Fibroblast of skin of left quadriceps (primary cell): ENCODE measurements at places on chromosomes 6 and 20.
A peak's percentile ranks its signal among the peaks of the same experiment; 100 is the strongest.

DNA sequence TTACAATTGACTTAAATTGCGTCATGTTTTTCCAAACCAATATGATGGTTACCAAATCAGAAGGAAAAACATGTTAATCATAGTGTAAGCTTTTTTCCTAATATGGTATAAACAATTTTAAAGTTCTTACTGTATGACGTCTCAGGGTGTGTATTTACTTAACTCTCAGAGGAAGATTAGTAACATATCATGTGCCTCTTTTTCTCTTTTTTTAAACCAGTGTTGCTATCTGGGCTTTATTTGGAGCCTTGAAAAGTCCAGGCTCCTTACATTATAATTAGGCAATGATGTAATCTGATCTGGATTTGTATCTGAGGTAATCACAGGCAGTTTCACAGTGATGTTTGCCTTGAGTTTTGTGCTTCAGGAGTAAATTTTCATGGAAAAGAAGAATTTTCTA, 20.4 kb upstream of the RAB23 start:
- peak; percentile 92 for DNase-seq

GRCh38 chr20:50520222-50520880, 10.2 kb downstream of the PTPN1 start:
- no peak for DNase-seq

DNA sequence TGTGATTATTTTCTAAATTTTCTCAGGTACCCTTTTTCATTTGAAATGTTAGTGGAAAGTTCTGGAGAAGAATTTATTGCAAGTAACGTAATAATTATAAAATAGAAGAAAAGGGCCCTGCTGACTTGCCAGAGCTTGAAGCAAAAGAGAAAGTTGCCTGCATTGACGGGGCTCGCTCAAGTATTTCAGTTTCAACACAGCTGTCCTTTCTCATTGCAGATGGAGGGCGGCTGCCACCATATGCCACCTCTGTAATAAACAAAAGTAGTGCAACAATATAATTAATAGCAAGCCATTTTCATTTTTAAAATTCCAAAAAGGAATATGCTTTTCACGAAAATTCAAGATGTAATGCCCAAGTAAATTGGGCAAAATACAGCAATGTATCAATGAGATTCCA, 246.2 kb downstream of the PACRG start:
- no peak for DNase-seq

- no peak for DNase-seq
These were observed 90.4 kb downstream of the MAP3K7 start for GRCh38 chr6:90496258-90497016.

- no peak for DNase-seq
These were observed 309.4 kb upstream of the MAN1A1 start for GRCh38 chr6:119658917-119659316.

GRCh38 chr6:5138995-5139827, 54.1 kb downstream of the PPP1R3G start:
- DNase-seq: no peak

DNA sequence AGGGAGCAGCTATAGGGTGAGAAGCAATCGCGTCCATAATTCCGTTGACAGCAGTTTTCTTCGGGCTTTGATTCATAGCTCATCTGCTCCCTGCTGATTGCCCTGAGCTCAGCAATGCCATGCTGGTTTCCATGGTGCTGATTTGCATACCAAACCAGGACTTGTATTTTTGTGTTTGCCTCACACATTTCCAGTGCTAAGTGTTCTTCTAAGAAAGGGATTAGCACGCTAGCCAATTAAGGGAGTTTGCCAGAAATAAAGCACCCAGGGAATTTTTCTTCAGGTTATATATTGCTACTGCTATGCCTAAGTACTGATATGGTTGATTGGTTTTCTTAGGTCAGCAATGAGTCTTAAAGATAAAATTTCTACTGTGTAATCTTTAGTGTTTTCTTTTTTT, 177.6 kb downstream of the PLCB1 start:
- no peak for DNase-seq

DNA sequence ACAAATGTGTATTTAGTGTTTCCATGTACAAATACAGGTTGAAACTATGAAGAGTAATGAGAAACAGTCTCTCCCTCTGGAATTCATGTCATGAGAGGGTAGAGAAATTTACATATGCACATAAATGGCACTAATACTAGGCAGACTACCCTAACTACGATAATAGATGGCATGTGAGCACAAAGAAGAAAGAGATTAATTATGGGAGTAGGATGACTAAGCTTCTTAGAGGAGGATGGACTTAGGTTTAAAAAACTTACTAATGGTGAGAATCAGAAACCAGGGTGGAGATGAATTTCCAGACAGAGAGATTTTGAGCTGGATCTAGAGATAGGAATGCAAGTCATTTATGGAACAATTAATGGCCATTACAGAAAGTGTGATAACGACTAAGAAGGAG, 225.3 kb upstream of the HTR1E start:
- no peak for DNase-seq

DNA sequence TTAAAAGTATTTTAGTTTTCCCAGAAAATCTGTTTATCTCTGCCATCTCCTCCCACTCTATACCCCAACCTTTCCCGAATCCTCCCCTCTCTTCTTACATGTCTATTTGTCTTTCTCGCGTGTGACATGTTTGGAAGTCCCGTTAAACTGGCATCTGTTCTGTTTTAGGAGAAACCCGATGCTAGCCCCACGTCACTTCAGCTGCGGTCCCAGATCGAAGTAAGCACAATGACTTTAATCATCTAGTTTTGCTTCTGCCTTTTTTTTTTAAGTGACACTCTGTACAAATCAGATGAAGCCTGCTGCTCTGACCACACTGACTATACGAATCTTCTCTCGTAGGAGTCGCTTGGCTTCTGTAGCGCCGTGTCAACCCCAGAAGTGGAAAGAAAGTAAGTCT, 97.4 kb downstream of the SASH1 start:
- no peak for DNase-seq

DNA sequence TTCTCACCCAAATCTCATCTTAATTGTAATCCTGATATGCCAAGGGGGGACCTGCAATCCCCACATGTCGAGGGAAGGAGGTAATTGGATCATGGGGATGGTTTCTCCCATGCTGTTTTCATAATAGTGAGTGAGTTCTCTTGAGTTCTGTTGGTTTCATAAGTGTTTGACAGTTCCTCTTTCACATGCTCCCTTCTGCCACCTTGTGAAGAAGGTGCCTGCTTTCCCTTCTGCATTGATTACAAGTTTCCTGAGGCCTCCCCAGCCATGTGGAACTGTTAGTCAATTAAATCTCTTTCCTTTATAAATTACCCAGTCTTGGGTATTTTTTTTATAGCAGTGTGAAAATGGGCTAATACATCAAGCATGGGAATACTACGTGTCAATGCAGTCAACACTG, 925.0 kb upstream of the MAN1A1 start:
- DNase-seq: no peak

- no peak for DNase-seq
These were observed 140.9 kb downstream of the DLL1 start for GRCh38 chr6:170149681-170150589.

- no peak for DNase-seq
These were observed 5.6 kb downstream of the CYP24A1 start for GRCh38 chr20:54167909-54168872.

- DNase-seq: no peak
These were observed 38.6 kb upstream of the GMPR start for GRCh38 chr6:16199804-16200203.

GRCh38 chr20:22746957-22747356, 162.6 kb upstream of the FOXA2 start:
- no peak for DNase-seq

- DNase-seq: no peak
These were observed 331 bp upstream of the UFL1 start for GRCh38 chr6:96521306-96521643.

DNA sequence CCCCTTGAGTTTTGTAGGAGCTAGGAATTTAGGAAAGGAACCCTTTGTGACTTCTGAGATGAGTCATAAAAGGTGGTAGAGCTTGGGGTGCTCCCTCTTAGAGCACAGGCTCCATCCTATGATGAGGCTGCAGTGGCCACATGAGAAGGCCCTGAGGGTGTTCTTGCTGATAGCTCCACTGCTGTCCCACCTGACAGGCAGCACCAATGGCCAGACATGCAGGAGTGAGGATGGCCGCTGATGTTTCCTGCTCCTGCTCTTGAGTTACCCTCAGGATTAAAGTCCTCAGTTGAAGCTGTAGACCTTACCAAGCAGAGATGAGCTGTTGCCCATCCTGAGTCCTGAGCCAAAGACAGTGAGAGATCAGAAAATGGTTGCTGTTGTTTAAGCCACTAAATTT, 512.1 kb downstream of the CDH26 start:
- DNase-seq: no peak

DNA sequence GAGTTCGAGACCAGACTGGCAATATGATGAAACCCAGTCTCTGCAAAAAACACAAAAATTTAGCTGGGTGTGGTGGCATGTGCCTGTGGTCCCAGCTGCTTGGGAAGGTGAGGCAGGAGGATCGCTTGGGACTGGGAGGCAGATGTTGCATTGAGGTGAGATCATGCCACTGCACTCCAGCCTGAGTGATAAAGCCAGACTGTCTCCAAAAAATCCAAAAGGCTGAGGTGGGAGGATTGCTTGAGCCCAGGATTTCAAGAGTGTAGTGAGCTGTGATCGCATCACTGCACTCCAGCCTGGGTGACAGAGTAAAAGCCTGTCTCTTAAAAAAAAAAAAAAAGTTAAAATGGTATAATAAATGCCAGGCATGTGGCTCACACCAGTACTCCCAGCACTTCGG, 1.3 kb upstream of the PTCRA start:
- no peak for DNase-seq

DNA sequence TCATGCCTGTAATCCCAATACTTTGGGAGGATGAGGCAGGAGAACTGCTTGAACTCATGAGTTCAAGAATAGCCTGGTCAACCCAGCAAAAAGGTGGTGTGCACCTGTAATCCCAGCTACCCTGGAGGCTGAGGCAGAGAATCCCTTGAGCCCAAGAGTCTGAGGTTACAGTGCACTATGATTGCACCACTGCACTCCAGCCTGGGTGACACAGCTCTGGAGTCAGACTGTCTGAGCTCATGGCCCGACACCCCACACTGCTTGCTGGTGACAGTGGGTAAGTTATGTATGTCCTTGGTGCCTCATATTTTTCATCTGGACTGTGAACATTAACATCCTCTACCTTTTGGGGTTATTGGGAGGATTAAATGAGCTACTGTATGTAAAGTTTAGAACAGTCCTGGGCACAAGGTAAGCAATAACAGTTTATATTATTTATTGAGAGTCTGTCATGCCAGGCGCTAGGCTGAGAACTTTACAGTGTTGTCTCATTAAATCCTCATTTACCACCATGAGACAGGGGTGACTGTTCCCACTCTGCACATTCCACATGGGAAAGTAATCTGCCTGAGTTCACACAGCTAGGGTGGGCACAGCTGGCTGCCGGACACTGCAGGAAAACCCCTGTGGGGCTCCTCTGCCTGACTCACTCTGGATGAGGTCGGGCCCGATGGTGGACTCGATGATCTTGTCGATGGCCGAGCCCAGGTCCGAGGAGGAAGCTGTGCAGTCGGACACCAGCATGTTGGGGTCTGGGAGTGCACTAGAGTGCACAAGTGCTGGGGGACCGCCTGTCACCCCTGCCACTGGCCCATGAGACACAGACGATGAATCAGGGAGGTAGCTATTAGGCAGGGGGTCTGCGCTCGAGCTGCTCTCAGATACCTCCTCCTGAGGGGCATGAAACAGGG, 2.9 kb downstream of the ZNF335 start:
- DNase-seq: no peak

- peak; percentile 20 for DNase-seq
These were observed 76.2 kb downstream of the FAM229B start for GRCh38 chr6:112163295-112164257.

- no peak for DNase-seq
These were observed 63.4 kb upstream of the MRPS10 start for GRCh38 chr6:42280966-42281533.

- no peak for DNase-seq
These were observed 60.3 kb downstream of the TRERF1 start for GRCh38 chr6:42391441-42391840.

DNA sequence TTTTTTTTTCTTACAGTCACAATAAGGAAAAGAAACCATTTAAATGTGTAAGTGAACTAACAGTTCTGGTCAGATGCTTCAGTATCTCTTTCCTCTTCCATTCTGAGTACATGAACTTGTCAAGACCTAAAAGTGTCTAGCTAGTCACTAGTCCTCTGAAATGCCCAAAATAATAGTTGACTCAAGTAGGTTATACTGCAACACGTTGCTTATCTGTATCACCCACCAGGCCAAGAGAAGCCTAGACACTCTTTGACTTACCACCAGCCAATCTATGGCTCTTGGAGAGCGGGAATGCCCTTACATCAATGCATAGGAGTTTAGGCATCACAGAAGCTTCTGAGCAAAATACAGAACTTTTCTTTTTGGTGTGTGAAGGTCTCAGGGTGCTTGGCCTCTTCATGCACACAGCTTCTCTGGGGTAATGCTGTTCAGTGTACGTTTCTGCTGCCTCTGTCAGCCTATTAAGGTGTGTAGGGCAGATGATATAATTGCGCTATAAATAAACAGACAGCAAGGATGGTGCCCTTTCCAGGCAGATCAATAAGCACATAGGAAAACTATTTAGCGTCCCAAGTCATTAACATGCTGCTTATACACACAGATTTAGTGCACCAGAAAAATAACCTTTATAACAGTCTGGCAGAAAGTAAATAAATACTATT, 7.8 kb upstream of the GFOD1 start:
- no peak for DNase-seq

- DNase-seq: no peak
These were observed 576 bp downstream of the MAPK13 start for GRCh38 chr6:36130667-36131510.

- DNase-seq: no peak
These were observed 49.9 kb downstream of the FAM50B start for GRCh38 chr6:3899061-3899460.
